ENCODE measurements at places on chromosomes 3 and 15. TPM values are rescaled to one million over a fixed set of nuclear protein-coding genes. Genes with fewer than 3 reads are reported as not detected.

VGLL3 gene
- total RNA-seq: 1.6 TPM

LRRC2 gene
- 0.28 TPM for total RNA-seq

CNTN4 gene
- total RNA-seq: 0.68 TPM

CYP1A2 gene
- not detected for total RNA-seq

MEX3B gene
- total RNA-seq: 0.48 TPM

DOCK3 gene
- 0.84 TPM for total RNA-seq

AADACL2 gene
- not detected for total RNA-seq

PLSCR4 gene
- total RNA-seq: 8.8 TPM

LHFPL4 gene
- total RNA-seq: not detected
